NCI-H2171 treated with DMSO at 0.1 percent for 48 hours (cell line): ENCODE measurements at places on chromosomes 12 and 14.

GRCh38 chr12:69898236-69898635 lies 73.2 kb downstream of the MYRFL start:
- DNase-seq: no peak

- no peak for DNase-seq
These were observed 69.0 kb upstream of the CAPRIN2 start for GRCh38 chr12:30823764-30824163.

DNA sequence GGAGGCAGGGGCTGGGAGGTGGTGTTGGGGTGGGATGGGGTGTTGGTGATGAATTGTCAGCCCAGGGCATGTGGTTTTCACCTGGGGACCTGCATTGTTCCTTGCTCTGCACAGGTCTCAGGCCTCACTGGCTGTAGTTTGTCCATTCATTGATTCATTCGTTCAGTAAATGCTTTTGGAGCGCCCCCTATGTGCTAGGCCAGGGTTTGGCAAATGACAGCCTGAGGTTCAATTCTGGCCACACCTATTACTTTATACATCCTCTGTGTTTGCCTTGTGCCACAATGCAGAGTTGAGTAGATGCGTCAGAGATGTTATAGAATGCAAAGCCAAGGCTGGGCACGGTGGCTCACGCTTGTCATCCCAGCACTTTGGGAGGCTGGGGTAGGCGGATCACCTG lies 4.7 kb downstream of the ADCK1 start:
- DNase-seq: no peak

GRCh38 chr14:77843195-77843594 lies 43.3 kb downstream of the ADCK1 start:
- peak; percentile 9 for DNase-seq

DNA sequence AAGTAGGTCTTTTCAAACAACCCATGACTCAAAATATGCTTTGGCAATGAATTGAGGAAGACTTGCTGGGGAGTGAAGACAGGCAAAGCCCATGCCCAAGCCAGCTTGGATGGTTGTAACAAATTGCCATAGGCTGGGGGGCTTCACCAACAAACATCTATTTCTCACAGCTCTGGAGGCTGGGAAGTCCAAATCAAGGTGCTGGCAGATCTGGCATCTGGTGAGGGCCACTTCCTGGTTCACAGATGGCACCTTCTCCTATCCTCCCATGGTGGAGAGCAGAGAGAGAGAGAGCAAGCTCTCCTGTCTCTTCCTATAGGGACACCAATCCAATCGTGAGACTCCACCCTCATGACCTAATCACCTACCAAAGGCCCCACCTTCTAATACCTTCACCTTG lies 11.3 kb downstream of the DNAH10 start:
- DNase-seq: no peak

- no peak for DNase-seq
These were observed 8.5 kb downstream of the ITGB7 start for GRCh38 chr12:53198486-53199110.

GRCh38 chr14:102085948-102086708 lies 716 bp downstream of the HSP90AA1 start:
- DNase-seq: peak; percentile 19

DNA sequence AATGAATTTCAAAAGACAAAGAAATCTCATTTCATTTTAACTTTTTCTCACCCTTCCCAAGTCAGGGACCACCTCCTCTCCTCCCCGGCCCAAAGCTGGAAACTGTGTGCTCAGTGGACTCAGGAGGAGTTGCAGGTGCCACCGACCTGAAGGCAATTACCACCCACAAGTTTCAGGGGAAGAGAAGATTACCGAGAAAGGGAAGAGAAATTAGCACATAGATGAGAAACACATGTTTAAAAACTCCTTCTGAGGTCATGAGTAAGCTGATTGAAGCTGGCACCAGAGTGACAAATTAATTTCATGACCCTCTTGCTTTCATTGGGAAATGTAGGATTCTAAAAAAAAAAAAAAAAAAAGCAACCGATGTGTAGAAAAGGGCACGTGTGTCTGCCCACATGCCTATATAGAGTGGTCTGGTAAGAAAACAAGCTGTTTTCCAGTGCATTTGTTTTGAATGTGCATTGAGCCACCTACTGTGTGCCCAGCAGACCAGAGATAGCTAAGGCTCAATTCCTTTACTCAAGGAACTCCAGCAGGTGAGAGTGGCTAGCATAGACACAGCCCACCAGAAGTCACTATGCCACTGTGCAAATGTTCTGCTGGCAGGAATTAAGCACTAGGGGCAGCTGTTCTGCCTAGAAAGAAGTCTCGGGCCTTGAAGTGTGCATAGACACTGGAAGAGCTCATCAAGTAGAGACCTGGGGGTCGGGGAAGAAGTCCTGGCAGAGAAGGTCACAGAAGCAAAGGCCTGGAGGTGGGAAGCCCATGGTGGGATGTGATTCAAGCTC lies 30.5 kb downstream of the DPF3 start:
- no peak for DNase-seq
